ENCODE measurements at places on chromosomes 12 and 14. TPM values are rescaled to one million over a fixed set of nuclear protein-coding genes. Genes with fewer than 3 reads are reported as not detected.

The GZMH gene
- polyA plus RNA-seq: not detected

DNA sequence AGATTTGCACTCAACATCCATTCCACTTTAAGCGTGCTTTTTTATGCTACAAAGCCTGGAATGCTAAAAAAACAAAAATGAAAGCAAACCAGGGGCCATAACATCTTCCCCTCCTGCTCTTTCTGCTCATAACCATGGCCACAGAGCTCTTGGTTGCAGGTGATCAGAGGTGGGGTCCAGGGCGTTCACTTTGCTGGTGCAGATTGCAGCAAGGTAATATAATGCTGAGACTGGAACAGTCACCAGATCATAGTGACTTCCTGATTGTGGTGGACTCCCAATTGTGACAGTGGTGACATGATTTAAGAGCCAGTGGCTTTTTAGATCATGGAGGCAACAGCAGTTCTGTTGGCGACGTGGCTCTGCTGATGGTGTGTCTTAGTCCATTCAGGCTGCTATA is 115.0 kb upstream of the CPM start:
- DNase-seq: no peak

The KLRC1 gene
- polyA plus RNA-seq: 1.3 TPM

GRCh38 chr12:14193639-14194038 is 171.8 kb upstream of the ATF7IP start:
- DNase-seq: no peak

The DNAJC22 gene
- polyA plus RNA-seq: 12.8 TPM

The TROAP gene
- 25.7 TPM for polyA plus RNA-seq

The TSHR gene
- 0.47 TPM for polyA plus RNA-seq

The EPYC gene
- not detected for polyA plus RNA-seq

GRCh38 chr12:94839347-94839746 is 164.2 kb downstream of the NDUFA12 start:
- DNase-seq: no peak

GRCh38 chr14:37711831-37712475 is 116.5 kb downstream of the TTC6 start:
- no peak for DNase-seq

- no peak for DNase-seq
These were observed 834.7 kb downstream of the DIO2 start for GRCh38 chr14:79376557-79376956.

The MYL2 gene
- 19.0 TPM for polyA plus RNA-seq

The TAS2R43 gene
- polyA plus RNA-seq: not detected

The SIX6 gene
- not detected for polyA plus RNA-seq

DNA sequence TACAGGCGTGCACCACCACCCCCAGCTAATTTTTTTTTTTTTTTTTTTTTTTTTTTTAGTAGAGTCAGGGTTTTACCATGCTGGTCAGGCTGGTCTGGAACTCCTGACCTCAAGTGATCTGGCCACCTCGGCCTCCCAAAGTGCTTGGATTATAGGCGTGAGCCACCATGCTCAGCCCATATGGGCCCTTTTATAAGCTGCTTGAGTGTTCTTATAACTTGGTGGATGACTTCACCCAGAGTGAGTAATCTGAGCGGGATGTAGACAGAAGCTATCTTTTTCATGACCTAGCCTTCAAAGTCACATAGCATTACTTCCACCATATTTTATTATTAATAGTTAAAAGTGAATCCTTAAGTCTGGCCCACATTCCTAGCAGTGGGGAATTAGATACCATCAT is 16.4 kb downstream of the BBOF1 start:
- no peak for DNase-seq

DNA sequence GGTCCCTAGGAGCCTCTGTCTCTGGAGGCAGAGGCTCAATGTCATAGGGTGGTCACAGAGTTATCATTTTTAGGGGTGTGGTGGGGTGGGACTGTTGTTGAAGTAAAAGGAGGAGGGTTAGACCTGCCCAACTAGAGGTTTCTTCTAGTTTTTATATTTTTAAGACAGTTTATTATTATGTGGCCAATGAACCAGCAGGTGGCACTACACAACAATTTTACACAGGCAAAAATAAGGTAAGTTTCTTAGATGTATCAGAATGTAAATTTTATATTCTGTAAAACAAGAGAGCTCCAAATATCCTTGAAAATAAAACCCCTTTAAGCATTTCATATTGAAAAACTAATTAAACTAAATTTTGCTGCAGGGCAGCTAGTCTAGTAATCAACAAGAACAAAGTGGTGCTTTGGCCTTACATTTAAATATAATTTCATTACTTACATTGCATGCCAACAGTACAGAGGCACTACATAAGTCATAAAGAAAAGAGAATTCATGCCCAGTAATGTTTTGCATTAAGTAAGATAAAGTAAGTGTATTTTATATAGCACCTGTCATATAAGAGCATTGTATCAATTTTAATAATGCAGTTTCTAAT is 22.2 kb upstream of the OVCH1 start:
- DNase-seq: no peak

DNA sequence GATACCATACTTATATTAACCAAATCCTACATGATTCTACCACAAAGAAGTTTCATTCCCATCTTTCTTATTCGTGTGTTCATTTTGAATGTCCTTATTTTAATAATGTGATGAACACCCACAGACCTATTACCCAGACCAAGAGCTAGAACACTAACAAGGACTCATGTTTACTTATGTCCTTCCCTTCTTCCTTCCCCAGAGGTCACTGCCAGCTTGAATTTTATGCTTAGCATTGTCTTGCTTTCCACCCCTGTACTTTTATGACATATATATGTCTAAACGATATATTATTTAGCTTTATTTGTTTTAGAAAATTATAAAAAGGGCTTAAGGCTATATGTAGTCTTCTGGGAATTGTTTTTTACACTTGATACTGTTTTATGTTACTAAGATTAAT is 238.6 kb downstream of the LRIG3 start:
- no peak for DNase-seq

DNA sequence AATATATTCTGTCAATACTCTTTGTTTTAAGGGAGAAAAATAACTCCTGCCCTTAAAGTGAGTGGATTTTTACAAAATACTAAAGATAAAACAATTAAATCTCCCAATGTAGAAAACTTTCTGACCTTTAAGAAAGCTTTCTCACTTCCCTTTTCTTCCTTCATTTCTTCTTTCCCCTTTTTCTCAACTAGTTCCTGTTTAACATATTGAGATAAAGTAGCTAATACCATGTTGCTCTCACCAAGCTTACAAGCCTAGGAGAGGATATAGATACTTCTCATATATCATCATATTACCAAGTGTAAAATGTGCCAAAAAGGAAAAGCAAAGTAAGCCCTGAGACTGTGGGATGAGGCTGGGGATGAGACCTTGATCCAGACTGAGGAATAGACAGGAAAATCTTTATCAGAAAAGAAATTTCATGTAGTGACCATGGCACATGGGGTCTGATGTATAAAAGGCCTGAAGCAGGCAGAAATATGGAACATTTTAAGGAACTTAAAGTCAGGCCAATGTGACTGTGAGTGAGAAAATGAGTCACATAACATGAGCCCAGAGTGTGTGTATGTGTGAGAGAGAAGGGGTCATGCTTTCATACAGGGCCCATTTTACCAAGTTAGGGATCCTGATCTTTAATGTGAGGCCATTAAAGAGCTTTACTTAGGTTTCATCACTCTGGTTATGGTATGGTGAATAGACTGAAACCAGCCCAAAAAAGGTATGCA is 1.6 kb upstream of the RPL10L start:
- no peak for DNase-seq

GRCh38 chr12:12807970-12808702 is 5.0 kb upstream of the DDX47 start:
- DNase-seq: peak; percentile 71

DNA sequence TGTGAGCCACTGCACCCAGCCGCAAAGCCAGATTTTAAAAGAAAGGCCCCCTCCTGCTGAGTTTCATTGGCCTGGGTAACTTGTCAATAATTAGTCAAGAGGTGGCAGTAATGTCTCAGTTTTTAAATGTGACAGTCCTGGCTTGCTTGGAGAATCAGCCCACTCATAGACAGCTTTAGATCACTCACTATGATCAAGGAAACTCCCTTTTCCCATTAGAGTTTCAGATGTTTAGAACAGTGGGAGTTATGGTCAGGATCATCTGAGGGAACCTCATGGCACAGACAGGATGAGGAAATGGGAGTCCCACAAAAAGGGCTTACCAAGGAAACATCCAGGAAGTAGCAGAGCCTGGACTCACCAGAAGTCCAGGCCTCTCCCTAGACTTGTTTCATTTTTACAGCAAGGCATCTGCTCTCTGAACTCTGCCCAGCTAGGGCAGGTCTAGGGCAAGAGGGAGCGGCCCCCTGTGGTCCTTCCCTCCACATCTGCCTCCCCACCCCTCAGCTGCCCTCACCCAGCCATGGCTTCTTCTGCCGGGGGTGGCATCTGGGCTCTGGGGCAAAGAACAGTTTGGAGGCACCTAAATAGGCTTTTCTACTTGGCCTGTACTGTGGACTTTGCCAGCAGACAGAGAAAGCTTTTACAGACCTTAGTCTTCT is 11.2 kb downstream of the BCL2L14 start:
- DNase-seq: no peak
